ENCODE measurements at places on chromosomes 11 and 22.

DNA sequence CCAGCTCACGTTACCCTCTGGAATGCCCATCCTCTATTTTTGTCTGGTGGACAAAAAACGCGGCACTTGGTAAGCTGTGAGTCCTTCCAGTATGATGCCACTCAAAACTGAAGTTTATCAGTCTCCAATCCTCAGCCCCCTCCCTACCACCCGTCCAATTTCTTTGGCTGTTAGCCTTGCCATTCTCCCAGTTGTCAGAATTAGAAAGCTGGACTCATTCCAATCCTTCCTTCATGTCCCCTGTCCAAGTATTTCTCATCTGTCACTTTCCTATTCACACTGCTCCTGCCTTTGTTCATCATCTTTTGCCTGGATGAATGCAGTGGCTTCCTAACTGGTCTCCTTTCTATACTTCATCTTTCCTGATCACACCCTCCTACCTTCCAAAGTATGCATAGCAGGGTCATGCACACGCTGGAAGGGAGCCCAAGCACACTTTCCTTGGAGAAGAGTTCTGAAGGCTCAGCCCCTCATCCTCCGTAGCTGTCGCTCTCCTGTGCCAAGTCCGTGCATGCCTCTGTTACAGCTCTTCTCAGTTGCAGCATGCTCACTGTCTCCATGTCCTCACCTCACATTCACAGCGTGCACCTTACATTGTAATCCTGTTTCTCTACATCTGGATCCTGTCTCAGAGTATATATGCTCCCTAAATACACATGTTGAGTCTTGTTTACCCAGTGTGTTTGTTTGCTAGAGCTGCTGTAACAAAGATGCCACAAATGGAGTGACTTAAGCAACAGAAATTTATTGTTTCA is 19.4 kb downstream of the APLP2 start:
- no peak for DNase-seq

DNA sequence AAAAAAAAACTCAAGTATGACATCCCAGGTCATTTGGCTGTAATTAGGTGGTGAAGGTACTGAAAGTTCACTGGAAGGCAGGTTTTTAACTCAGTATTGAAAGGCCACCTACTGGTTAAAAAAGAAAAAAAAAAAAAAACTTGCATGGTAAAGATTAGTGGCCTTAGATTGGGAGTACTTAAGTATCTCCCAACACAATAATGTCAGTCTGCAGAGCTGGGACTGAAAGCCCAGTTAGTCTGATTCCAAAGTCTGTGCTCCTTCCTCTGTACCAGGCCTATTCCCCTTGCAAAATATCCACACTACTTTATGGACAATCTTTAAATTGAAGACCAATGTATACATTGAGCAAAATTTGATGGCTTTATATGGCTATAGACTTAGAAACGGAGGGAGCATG is 85.5 kb downstream of the NOX4 start:
- no peak for DNase-seq

GRCh38 chr22:20919718-20920117 is 2.5 kb downstream of the CRKL start:
- DNase-seq: no peak

DNA sequence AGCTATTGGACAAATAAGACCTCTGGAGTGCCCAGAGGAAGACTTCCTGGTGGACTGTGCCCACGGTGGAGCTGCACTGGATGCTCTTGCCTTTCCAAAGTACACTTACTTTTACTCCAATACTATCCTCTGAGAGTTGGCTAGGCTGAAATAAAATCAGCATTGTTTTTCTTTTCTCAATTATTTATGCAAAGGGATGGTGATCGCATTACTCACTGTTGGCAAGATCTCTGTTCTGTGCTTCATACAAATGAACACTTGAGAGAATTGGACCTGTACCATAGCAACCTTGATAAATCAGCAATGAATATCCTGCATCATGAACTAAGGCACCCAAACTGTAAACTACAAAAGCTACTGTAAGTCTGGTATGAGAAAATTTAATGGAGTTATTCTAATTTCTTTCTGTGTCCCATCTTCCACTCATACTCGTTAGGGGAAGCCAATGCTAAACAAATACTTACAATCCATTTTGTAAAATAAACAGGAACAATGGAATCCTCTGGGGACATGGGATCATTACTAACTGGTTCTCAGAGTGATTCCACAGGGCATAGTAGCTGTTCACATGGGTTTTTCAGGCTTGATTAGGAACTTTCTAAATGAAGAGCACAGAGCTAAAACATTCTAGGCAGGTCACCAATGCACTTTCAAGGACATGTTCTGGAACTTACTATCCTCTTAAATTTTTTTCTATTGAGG is 26.3 kb downstream of the NLRP14 start:
- DNase-seq: no peak

DNA sequence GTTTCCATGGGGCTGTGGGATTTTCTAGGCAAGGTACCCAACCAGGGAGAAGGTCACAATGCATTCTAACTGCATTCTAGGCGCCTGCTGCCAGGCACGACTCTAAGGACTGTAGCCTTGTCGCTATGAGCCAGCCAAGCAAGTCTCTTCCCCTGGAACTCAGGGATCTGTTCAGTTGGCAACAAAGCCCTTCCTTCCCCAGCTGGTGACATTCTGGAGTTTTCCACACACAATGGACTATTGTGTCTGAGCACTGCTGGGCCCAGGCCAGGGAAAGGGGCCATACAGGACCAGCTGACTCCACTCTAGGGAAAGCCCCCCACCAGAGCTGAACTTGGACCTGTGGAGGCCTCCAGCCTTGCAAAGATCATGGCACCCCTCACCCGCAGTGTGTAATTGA is 116.8 kb downstream of the RRAS2 start:
- no peak for DNase-seq

- DNase-seq: no peak
Measured at GRCh38 chr11:46617972-46618314, 590 bp downstream of the ATG13 start.

DNA sequence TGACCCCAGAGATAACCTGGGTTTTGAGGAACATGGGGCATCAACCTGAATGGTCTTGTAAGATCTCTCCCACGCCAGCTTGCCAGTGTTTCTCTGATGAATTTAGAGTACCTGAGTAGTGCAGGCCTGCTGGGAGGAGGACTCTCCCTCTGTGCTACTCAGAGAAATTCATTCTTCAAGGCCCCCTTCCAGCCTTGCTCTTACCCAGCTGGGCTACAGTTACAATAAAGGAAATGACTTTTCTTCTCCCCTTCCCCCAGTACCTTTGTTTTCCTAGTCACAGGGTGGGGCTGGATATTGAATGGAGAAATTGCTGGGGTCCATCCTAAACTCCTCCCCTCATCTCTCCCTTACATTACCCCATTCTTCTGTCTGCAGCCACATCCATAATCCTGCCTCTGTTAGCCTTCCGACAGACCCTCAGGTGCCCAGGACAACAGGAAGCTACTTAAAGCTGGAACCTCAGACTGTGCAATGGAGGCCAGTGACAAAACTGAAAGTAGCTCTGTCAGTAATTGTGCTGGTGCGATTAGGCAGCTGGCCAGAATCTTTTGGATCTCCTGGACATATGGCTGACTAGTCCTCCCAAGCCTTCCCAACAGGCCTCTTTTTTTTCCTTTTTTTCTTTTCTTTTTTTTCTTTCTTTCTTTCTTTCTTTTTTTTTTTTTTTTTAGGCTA is 17.4 kb downstream of the LIMK2 start:
- no peak for DNase-seq

- DNase-seq: no peak
Measured at GRCh38 chr11:95081412-95081811, 8.2 kb upstream of the ENDOD1 start.

DNA sequence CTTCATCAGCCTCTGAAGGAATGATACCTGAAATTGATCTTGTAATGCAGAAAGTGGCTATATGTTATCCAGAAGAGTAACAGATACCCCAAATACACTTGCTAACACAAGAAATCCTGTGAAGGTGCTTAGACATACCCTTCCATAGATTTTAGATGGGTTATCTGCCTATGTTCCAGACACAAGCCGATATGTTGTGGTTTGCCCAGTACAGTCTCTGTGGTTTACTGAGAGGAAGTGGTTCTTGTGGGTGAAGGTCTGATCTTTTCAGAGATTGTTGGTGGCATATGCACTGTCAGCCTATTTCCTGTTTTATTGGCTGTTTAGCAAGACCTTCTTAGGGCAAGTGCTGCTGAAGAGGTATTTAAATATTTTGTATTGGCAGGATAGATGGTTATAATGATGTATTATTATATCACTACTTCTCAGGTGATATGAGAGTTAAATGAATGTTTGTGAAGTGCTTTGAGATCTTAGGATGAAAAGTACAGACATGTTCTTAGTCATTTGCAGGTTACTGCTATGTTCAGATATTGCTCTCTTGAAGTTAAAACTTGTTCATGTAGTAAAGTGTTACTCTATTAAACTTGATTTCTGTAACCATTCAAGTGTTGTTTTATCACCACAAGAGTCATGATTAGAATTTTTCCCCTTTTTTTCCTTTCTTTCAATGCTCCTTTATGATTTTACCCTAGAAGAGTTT is 8.2 kb downstream of the ARHGEF12 start:
- DNase-seq: no peak

GRCh38 chr22:46614025-46614931 is 5.9 kb upstream of the GRAMD4 start:
- DNase-seq: peak; percentile 29

- DNase-seq: no peak
Measured at GRCh38 chr22:29193021-29193420, 12.7 kb upstream of the EMID1 start.

GRCh38 chr11:124193221-124194010 is 10.3 kb downstream of the OR10D3 start:
- DNase-seq: no peak

DNA sequence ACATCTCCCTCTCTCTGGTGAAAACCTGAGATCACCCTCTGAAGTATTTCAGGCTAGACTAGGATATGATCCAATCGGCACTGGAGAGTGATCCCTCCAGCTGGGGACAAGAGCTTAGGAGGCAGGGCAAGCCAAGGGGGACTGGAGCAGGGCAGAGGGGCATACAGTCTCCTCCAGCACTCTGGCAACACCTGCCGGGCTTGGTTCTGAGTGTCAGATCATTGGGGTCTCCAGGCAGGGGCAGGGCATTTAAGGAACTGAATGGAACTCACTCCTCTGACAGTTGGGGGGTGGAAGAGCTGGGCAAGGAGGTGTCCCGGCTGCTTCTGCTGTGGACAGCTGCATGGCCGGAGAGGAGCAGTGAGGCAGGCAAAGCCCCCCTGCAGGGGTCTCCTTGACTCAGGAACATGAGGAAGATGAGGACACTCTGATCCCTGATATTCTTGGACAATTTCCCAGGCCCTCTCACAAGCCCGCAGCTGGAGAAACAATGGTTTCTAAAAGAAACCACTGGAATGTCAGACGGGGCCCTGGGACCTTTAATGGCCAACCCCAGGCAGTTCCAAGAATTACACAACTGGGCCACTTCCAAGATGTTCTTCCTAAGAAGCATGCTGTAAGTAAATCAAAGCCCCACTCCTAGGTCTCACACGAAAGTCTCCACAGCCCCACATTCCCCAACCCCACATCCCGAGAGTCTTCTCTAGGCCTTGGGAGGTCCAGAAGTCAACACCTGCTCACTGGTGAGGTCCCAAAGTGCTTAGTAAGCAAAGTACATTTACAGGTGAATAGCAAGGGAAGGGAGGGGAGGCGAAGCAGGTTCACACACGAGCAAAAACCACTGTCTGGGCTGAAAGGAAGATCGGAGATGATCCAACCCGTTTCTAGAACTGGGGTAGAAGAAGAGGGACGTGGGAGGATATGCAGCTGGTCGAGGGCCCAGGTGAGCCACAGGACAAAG is 1.2 kb upstream of the CCDC86 start:
- DNase-seq: no peak

- no peak for DNase-seq
Measured at GRCh38 chr22:23289851-23290724, 109.8 kb downstream of the BCR start.

DNA sequence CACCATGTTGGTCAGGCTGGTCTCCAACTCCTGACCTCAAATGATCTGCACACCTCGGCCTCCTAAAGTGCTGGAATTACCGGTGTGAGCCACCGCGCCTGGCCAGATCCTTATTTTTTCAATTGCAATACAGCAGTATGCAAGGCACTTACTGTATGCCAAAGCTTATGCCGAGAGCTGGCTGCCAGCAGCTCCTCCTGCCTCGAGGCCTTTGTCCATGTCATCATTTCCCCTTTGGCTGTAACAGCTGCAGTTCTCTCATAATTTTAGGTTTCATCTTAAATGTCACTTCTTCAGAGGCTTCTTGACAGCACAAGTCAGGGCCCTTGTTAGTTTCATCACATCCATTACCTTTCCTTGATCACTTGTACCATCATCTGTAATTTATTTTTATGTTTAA is 1.5 kb upstream of the SREBF2 start:
- DNase-seq: no peak

DNA sequence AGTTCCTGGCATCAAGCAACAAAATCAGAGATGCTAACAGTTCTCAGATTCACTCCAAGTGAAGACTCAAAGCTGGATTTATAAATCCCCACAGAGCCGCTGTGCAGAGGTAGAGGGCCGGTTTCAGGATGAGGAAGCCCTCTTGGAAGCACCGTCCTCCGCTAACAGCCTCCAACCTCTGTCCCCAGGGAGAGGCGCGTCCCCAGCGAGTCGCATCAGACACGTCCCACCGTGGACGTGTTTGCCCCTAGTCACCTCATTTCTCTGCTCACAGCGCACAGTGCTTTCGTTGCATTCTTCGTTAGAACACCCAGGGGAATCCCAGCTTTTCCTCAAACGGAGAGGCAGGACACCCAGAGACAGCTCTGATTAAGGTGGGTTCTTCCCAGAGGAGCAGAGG is 642.9 kb downstream of the BRD1 start:
- no peak for DNase-seq

- DNase-seq: no peak
Measured at GRCh38 chr11:59511675-59512074, 336 bp downstream of the OR4D9 start.

DNA sequence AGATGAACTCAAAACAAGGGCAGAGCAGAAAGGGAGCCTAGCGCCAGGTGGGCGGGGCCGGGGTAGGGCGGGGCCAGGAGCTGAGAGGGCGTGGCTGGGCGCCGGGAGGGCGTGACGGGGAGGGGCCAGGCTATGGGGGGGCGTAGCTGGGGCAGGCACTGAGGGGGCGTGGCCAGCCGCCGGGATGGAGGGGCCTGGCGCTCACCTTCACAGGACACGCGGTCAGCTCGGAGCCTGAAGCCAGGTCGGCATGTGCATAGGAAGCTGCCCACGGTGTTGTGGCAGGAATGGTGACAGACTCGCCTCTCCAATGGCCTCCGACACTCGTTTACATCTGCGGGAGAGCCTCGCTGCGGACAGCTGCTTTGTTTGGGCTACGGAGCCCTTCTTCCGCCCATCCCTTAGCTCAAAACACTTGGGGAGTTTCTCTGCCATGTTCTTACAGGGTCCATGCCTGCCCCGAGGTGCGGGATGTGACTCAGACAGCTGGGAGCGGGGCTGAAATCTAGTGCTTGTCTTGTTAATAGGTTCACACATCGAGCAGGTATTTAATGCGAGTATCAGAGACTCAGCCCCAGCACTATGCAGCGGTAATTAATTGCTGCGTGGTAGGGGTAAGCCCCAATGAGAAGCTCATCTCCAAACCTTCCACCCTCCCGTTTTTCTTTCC is 13.4 kb downstream of the VWCE start:
- DNase-seq: no peak
